ENCODE measurements at places on chromosomes 5 and 9.

GRCh38 chr9:108333530-108333983 lies 522.2 kb downstream of the ACTL7B start:
- DNase-seq = no peak

DNA sequence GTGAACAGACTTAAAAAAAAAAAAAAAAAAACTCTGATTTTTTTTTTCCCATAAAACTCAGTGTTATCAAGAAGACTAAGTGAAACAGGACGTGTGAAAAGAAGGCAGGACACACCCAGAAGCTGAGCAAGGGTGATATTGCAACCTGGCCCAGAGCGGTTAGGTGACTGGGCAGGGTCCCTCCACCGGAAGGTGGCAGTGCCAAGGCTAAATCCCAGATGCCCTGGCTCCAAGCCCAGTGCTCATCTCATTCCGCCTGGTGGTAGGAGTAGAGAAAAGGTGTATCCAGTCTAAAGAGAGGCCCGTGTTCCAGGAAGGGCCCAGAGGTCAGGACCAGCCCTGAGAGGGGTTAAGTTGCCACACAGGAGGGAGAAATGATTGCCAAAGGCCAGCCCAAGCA lies 51.5 kb upstream of the SAP30L start:
- DNase-seq = no peak

GRCh38 chr5:135473956-135474670 lies 22.0 kb upstream of the TIFAB start:
- DNase-seq = no peak

DNA sequence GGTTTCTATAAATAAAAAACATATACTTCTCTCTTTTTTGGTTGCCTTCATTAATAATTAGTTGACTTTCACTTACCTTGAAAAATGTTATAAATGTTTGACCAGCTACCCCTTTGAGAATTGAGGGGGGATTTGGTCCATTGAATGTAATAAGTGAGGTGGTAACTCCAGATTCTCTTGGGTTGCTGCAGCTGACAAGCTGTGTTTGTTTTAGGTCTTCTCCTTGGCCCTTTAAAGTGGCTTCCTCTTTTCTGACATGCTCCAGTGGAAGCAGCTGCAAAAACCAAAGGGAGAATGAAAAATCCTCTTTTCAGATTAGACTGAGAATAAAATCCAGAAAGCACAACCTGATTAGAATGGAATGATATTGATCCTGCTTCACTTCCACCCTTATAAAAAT lies 410.5 kb downstream of the TMEM38B start:
- no peak for DNase-seq

GRCh38 chr9:10613419-10613818 lies 617 bp upstream of the PTPRD start:
- DNase-seq = no peak

DNA sequence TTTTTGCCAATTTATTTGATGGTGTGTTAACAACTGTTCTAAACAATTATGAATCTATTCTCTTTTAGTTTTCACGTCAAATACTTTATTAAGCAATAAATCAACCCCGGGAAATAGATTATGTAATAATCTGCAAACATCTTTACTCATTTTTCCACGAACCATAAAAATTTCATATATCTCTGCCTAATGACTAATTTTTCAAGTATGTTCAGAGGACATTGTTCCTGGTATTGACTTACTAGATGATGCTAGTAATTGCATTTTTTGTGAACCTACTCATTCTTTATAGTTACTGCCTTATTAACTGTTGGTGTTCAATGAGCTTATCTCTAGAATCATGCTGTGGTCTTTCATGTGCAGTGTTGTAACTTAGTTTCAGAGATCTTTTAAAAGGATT lies 41.0 kb upstream of the FBN2 start:
- no peak for DNase-seq

GRCh38 chr5:24353611-24354010 lies 291.2 kb downstream of the CDH10 start:
- DNase-seq = no peak

- DNase-seq = peak; percentile 61
Observed at GRCh38 chr5:458547-459353, 15.8 kb downstream of the EXOC3 start.
